H1 (cell line): ENCODE measurements at places on chromosomes 3 and 15. TPM values are rescaled to one million over a fixed set of nuclear protein-coding genes. Genes with fewer than 3 reads are reported as not detected.

DNA sequence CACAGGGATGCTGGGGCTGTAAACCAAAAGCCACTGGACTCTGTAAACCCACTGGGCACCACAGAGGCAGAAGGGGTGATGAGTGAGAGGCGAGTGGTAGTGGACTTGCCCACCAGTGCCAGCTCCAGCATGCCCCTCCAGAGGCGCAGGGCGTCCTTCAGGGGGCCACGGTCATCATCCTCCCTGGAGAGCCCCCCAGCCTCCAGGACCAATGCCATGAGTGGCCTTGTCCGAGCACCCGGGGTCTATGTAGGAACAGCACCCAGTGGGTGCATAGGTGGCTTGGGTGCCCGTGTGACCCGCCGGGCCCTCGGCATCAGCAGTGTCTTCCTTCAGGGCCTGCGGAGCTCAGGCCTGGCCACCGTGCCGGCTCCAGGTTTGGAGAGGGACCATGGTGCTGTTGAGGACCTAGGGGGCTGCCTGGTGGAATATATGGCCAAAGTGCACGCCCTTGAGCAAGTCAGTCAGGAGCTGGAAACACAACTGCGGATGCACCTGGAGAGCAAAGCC, at the start of gene BFSP2:
Gene BFSP2, plus strand, starts transcription at position 51 of the 510 bp plus-strand sequence. Its CDS starts 28 bp downstream, at position 79.
- no peak for DNase-seq

DNA sequence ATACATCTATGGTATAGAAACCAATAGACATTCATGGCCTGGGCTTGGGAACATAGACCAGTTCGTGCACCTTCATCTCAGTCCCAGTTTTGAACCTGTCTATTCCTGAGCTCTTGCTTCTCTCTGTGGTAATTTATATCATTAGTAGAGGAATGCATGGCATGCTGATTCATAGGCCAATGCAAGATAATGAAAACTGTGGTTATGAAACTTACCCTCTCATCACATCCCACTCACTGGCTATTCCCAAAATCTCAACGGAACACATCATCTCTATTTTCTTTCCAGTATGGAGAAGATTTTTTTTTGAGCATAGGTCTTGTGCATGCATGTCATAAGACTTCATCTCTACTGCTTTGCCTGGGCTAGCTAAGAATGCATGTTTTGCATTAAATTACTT, 18.7 kb upstream of the P2RY12 start:
- DNase-seq, result no peak

DNA sequence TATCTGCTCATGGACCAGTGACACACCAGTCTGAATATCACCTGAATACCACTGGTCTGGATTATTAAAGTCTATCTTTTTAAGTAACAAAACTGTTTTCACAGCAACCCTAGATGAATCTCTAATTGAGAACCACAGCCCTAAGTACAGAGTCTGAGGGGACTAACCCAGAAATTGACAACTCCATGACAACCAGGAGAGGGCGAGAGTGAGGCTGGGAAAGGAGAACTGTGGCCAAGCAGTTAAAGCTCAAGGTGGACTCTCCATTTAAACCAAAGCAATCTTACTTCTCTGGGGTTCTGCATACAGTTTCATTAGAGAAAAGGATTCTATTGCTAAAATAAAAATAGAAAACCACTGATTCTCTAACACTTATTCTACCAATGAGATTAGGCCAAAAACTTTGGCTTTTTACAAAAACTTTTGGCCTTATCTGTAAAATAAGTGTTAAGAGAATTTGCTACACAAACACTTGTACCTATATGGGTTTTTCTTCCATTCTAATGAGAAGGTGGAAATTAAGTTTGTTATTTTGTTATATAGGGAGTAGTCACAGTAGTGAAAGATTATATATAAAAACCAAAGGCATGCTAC, 11.4 kb downstream of the NEK10 start:
- peak; percentile 25 for DNase-seq

DNA sequence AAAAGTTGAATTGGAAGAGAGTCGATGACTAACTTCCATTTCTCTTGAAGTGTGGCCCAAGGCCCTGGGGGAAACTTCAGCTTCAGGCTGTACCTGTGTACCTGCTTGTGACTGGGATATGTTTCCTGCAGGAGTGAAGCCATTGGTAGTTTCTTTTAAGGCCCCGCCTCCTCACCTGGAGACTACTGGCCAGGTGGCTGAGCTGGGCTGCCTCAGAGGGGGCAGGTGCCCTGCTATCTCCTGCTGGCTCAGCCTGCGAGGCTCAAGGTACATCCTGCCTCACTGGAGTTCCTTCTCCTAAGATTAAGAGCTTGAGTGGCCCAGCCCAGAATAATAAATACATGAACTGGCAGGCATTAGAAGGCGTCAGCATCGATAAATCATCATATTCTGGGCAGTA, 121.6 kb upstream of the ROPN1 start:
- no peak for DNase-seq

- no peak for DNase-seq
Observed at GRCh38 chr3:4551051-4551711, 58.0 kb downstream of the ITPR1 start.

DNA sequence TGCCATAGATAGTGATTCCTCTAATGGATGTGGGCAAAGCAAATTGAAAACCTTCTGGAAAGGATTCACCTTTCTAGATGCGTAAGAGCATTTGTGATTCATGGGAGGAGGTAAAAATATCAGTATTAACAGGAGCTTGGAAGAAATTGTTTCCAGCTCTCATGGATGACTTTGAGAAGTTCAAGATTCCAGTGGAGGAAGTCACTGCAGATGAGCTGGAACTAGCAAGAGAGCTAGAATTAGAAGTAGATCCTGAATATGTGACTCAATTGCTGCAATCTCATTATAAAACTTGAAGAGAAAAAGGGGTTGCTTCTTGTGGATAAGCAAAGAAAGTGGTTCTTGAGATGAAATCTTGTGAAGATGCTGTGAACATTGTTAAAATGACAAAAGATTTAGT, 88.0 kb upstream of the ACKR4 start:
- DNase-seq, result no peak

DNA sequence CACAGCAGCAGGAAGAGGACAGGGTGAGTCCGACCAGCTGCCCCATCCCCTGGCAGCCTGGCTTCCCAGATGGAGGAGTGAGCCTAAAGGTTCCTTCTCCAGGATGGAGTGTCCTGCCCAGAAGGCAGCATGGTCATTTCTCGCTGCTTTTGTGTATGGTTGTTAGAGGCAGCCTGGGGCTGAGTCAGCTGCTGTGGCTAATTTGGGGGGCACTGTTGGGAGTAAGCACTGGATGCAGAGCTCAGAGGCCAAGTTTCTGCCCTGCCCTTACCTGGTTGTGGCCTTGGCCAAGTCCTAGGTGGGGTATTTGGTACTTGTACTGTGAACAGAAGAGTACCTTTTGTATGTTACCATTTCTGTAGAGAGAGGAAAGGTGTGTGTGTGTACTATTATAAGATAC, 78.6 kb downstream of the ADAMTS7 start:
- DNase-seq, result no peak

DNA sequence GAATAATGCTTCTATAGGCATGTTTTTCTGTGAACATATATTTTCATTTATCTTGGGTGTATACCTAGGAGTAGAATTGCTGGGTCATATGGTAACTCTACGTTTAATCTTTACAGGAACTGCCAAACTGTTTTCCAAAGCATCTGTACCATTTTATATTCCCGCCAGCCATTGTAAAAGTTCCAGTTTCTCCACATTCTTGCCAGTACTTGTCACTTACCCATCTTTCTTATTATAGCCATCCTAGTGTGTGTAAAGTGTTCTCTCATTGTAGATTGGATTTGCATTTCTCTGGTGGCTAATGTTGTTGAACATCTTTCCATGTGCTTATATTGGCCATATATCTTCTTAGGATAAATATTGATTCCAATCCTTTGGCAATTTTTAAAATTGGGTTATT, 31.2 kb upstream of the CFAP20DC start:
- DNase-seq, result no peak

DNA sequence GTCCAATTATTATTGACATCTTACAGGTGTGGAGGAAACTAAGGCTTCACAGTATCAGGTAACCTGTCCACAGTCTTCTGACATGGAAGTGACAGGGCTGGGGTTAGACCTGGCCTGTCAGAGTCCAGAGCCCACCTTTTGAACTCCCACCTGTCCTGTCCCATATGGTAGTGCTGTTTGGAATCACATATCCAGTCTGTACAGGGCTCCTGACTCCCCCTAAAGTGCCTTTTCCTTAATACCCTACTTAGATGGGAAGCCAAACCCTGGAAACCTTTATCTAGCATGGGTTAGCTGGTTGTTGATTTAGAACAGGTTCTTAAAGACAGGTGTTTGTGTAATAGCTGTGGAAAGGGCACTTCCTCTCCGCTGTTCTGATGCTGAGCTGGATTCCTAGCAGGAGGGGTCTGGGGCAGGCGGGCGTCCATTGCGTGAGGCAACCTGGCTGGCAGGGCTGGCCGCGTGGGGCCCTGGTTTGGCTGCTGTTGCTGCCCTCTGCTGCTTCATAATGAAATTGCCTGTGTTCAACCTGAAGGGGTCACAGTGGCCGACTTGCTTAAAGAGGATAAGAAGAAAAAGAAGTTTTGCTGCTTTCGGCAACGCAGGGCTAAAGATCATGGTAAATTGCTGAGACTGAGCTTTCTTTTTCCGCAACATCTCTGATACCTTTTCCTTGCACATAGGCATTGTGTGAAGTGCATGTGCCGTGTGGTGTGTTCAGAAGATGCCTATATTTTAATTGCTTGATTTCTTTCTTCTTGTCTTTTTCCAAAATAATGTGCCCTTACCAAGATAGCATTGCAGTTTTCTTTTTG, 136.2 kb downstream of the CHDH start:
- DNase-seq, result peak; percentile 89

LSAMP gene
- polyA plus RNA-seq, result 1.8 and 2.0 TPM in 2 replicates

SI gene
- polyA plus RNA-seq, result not detected in 2 replicates

STRA6 gene
- 14.5 and 21.0 TPM in 2 replicates for polyA plus RNA-seq

SPINK8 gene
- polyA plus RNA-seq, result 0.29 TPM in 1 of 2 replicates, not detected in the other

CISH gene
- polyA plus RNA-seq, result 2.2 and 3.0 TPM in 2 replicates

KNL1 gene
- 2.7 and 4.4 TPM in 2 replicates for polyA plus RNA-seq

SLC6A20 gene
- 0.05 and 0.17 TPM in 2 replicates for polyA plus RNA-seq
